Keratinocyte (primary cell): ENCODE measurements at places on chromosomes 4 and X.

DNA sequence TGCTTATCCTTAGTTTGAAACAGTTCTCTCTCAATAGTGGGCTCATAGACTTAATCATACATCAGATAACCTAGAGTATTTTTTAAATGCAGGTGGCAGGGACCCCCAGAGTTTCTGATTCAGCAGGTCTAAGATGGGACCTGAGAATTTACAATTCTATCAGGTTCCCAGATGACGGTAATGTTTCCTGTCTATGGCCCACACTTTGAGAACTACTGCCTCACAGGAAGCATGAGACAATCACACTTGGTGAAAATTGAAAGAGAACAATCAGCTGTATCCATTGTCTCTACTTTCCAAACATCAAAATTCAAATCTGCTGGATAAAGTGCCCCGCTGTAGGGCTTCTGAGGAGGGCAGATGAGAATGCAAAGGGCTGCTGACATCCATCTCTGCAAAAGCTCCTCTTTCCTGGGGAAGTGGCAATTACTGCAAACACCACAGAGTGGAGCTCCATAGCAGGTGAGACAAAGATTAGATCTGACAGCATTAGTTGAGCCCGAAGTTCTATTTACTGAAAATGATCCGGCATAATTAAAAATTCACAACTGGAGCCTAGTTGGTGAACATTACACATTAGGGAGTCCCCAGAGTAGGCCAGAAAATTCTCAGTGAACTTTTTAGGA, 187.8 kb upstream of the MBNL3 start:
- no peak for DNase-seq
- H3K4me3 ChIP-seq: no peak overlapping the region
- H3K27me3 ChIP-seq: no peaks in the 10 kb centered on the region
- H3K4me1 ChIP-seq: no peaks in the 10 kb centered on the region

DNA sequence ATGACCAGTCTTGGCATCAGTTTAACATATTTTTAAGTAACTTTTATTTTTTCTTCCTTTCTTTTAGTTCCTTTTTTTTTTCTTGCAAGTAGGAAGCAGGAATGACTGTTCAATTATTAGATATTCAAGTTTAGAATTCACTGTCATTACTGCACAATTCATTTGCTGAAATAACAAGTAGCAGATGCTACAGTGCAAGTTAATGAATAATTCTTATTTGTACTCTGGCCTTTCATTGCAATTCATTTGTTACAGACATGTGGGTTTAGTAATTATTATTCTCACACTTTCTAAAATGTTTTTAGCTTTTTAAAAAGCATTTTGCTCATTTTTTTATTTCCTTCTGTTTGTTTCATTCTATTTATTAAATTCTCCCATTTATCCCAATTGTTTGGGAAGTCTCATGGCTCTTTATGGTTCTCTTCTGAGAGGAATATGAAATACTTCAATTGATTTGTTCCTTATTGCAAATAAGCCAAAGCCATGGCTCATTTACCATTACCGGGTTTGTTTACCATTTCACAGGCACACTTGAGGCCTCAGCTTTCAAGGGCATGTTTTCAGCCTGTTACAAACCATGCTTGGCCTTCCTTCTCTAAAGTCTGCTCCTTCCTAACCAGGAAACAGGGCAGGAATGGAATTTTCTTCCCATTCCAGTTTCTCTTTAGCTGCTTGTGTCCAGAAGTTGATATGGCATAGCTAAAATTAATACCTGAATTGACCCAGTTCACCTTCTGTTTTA, 4.6 kb upstream of the DCAF4L1 start:
- peaks cover 2% of the 10 kb centered on the region for H3K4me1 ChIP-seq
- no peak overlapping the region for H3K4me3 ChIP-seq
- no peak overlapping the region for H3K27ac ChIP-seq

GRCh38 chrX:110201799-110202198, 116.1 kb downstream of the AMMECR1 start:
- H3K27me3 ChIP-seq: no peaks in the 10 kb centered on the region
- H3K27ac ChIP-seq: no peak overlapping the region
- DNase-seq: no peak
- peaks cover 4% of the 10 kb centered on the region for H3K36me3 ChIP-seq
- H3K4me3 ChIP-seq: no peak overlapping the region

DNA sequence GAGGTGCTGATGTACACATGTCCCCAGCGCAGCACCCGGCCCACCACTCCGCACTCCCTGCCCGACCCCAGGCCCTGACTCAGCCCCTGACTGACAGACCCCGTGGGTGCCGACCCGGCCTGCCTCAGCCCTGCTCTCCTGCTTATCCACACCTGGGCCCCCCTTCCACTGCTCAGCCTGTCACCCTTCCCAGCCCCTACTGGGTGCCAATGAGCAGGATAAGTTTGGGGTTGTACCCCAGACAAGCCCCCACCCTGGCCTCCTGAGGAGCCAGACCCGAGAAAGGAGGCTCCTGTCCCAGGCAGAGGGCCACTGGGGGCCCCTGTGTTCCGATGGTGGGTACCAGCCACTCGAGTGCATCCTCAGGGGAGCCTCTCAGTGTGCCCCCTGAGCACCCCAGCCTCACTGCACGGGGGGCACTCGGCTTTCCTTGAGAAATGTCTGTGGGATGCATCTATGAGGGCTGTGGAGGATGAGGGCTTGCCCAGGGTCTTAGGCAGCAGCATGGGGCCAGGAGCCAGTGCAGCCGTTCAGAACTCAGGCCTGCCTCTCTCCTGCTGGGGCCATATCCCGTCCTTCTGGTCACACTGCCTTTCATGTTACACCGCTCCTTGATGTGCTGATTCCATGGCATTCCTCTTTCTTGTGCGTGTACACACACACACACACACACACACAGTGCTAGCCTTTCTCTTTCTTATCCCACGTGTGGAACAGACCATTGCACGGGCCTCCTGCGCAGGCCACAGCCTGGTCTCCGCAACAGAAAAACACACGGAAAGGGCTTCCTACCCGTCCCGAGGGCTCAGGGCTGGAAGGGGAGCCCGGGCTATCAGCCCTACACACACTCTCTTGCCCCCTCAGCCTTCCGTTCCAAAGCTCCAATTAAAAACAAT, 220.1 kb upstream of the PSAPL1 start:
- DNase-seq: no peak
- no peak overlapping the region for H3K4me3 ChIP-seq
- no peaks in the 10 kb centered on the region for H3K27me3 ChIP-seq
- no peaks in the 10 kb centered on the region for H3K36me3 ChIP-seq

DNA sequence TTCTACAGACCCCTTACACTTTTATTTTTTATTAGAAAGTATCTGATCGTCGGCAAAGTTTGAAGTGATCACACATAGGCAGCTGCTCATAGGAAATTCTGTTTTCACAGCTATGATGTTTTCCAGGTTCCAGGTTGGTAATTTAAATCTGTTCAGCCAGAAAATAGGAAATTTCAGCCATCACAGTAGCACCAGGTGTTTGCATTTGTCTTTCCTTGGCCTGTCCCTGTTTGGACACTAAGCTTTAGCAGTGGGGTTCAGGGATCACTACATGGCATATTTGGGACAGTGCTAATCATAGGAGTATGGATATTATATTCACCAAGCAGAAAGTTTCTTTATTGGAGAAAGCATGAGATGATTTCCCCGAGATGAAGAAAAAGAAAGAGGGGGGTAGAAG, 92.9 kb downstream of the ANK2 start:
- no peaks in the 10 kb centered on the region for H3K4me1 ChIP-seq
- H3K4me3 ChIP-seq: no peak overlapping the region
- H3K36me3 ChIP-seq: no peaks in the 10 kb centered on the region
- H3K27ac ChIP-seq: no peak overlapping the region

- H3K36me3 ChIP-seq: peaks cover 34% of the 10 kb centered on the region
- H3K27me3 ChIP-seq: no peaks in the 10 kb centered on the region
- DNase-seq: no peak
Measured at GRCh38 chr4:186666252-186666651, 57.4 kb downstream of the FAT1 start.

- peak within 1 kb of the TSS; percentile 48 for H3K4me3 ChIP-seq
- H3K36me3 ChIP-seq: no peaks in the 10 kb centered on the region
- H3K27me3 ChIP-seq: no peaks in the 10 kb centered on the region
- H3K27ac ChIP-seq: peak within 1 kb of the TSS; percentile 57
- DNase-seq: no peak
- H3K4me1 ChIP-seq: peaks cover 8% of the 10 kb centered on the region
Measured at GRCh38 chrX:30653415-30654131, at the start of gene GK. Gene GK (plus strand): TSS chrX:30653423. CDS start chrX:30653538, 115 bp downstream.

DNA sequence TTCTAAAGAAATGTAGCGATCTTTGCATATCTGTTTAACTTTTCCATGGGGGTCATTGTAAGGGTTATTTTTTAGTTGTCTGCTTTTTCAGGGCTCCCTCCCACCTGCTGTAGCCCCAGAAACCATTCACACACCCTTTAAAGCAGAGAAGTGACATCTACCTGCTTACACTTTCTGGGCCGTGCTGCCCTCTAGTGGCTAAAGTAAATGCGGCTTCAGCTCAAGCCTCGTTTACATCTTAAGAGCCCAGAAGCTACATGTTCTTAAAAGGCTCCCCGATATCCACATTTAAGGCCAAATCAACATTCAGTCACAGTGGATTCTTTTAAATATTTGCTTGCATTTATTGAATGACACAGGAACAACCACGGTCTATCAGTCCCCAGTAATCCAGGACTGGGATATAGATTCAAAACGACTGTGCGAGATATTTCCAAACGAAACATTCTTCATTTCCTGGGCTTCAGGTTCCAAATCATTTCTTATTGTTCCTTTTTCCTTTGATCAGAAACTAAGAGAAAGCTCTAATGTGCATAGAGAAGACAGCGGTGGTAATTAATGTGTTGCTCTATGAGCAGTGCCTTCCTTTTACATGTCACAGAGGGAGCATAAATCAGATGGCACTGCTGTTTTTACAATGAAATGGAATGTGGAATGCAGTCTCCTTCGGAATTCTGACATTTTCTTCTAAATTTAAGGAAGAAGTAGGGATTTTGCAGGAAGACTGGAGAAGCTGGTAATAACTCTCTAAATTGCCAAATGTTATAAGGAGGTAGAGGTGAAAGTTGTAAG, 119.9 kb downstream of the RASGEF1B start:
- no peak overlapping the region for H3K27ac ChIP-seq
- no peaks in the 10 kb centered on the region for H3K4me1 ChIP-seq
- no peak overlapping the region for H3K4me3 ChIP-seq

DNA sequence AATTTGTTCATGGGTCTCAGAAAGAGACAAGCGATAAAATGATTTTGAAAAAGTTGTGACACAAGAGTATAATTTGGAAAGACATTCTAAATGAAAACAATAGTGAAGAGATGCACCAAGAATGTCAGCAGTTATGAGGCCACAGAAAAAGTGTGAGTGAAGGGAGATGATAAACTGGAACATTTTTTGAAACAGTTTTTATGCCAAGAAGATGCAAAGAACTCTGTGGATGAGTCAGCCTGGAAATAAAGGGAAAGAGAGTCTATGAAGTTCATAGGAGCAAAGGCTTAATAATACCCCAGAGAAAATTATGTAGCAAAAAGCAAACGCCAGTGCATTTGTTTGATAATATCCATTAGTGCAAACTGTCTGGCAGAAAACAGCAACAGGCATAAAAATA, 188.4 kb upstream of the TBC1D9 start:
- no peak overlapping the region for H3K4me3 ChIP-seq
- peaks cover 7% of the 10 kb centered on the region for H3K4me1 ChIP-seq
- no peaks in the 10 kb centered on the region for H3K27me3 ChIP-seq

- no peaks in the 10 kb centered on the region for H3K27me3 ChIP-seq
- DNase-seq: no peak
Measured at GRCh38 chrX:24479924-24480323, 14.8 kb downstream of the PDK3 start.

GRCh38 chrX:143636831-143637230, 930 bp upstream of the SLITRK4 start:
- DNase-seq: no peak
- peaks cover 2% of the 10 kb centered on the region for H3K4me1 ChIP-seq
- no peaks in the 10 kb centered on the region for H3K36me3 ChIP-seq
- peaks cover 17% of the 10 kb centered on the region for H3K27me3 ChIP-seq
- no peak overlapping the region for H3K27ac ChIP-seq

DNA sequence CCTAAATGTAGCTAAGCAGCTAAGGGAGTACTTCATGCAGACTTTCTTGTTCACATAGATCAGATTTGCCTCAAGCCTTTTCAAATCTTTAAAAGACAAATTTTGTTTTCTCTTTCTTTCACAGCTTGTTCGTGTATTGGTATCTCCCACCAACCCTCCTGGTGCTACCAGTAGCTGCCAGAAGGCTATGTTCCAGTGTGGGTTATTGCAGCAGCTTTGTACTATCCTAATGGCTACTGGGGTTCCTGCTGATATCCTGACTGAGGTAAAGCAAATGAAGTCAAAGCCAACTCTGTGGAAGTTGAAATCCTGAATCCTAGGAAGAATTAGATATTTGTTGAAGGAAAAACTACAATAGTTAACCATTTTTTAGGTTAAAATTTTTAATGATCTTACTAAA, 62.6 kb downstream of the USO1 start:
- H3K27ac ChIP-seq: no peak overlapping the region
- no peak for DNase-seq
- H3K36me3 ChIP-seq: peaks cover 10% of the 10 kb centered on the region
- no peaks in the 10 kb centered on the region for H3K4me1 ChIP-seq
- H3K4me3 ChIP-seq: no peak overlapping the region

- no peak for DNase-seq
- peaks cover 18% of the 10 kb centered on the region for H3K4me1 ChIP-seq
- no peak overlapping the region for H3K4me3 ChIP-seq
- H3K36me3 ChIP-seq: no peaks in the 10 kb centered on the region
- H3K27ac ChIP-seq: no peak overlapping the region
Measured at GRCh38 chrX:120311727-120312063, 434 bp upstream of the TMEM255A start.

- no peak overlapping the region for H3K4me3 ChIP-seq
- no peak for DNase-seq
- H3K36me3 ChIP-seq: no peaks in the 10 kb centered on the region
- no peaks in the 10 kb centered on the region for H3K4me1 ChIP-seq
Measured at GRCh38 chrX:151488677-151489076, 74.8 kb upstream of the PASD1 start.
